MCF 10A (cell line): ENCODE measurements at places on chromosomes 3 and 15. TPM values are rescaled to one million over a fixed set of nuclear protein-coding genes. Genes with fewer than 3 reads are reported as not detected.

LSG1 gene
- total RNA-seq = 30.5 and 35.1 TPM in 2 replicates

SEMA7A gene
- 0.81 and 1.6 TPM in 2 replicates for total RNA-seq

REC114 gene
- not detected in 2 replicates for total RNA-seq

SLC25A26 gene
- total RNA-seq = 23.3 and 24.8 TPM in 2 replicates

FSD2 gene
- total RNA-seq = not detected in 2 replicates

RBPMS2 gene
- total RNA-seq = 0.16 and 0.17 TPM in 2 replicates

WNT7A gene
- total RNA-seq = 0.47 and 0.61 TPM in 2 replicates

SLC12A1 gene
- not detected in 2 replicates for total RNA-seq

ATP11B gene
- 66.2 and 69.9 TPM in 2 replicates for total RNA-seq

CCDC80 gene
- 10.4 and 19.4 TPM in 2 replicates for total RNA-seq

GRCh38 chr15:54776410-54776809 is 420.3 kb downstream of the RSL24D1 start:
- DNase-seq = no peak

GRCh38 chr15:65334586-65335231 is 30.2 kb downstream of the RNU5B-1 start:
- no peak for DNase-seq

- DNase-seq = peak; percentile 36
Measured at GRCh38 chr3:108088697-108089096, 2.1 kb downstream of the CD47 start.

- peak; percentile 48 for DNase-seq
Measured at GRCh38 chr15:43095708-43096347, 10.0 kb downstream of the UBR1 start.

- no peak for DNase-seq
Measured at GRCh38 chr3:31976302-31976701, 4.8 kb downstream of the OSBPL10 start.

DNA sequence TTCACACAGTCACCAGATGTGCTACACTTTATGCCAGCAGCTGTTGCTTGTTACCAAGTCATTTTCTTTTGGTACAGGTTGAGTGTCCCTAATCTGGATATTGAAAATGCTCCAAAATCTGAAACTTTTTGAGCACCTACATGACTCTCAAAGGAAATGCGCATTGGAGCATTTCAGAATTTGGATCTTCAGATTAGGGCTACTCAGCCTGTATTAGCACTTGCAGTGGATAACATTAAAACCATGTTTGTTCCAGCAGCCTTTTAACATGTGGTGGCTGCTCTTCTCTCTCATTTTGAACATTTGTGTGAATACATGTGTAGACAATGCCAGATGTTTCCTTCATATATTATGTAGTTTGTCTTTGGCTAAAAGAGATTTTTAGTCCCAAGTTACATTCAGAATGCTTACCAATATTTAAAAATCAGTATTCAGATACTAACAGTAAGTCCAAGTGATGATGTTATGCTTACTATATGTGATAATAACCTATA is 230.9 kb upstream of the UBE2E1 start:
- DNase-seq = no peak

DNA sequence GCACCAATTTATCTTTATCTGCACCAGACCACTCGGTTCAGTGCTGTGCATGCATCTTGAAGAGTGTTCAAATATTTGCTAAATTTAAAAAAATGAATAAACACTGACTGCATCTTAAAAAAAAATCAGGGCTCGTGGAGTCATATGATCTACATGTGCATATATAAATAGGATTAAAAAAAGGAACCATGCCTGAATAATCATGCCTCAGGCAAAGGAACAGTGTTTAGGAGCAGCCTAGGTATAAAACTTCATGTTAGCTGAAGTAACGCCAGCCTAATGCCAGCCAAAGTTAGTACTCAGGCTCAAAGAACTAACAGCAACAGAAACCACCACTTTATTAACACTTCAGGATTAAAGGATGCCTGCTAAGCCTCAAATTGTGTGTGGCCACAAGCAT is 9.5 kb downstream of the ABCC5 start:
- DNase-seq = no peak

GRCh38 chr15:29854413-29854812 is 32.1 kb upstream of the TJP1 start:
- DNase-seq = peak; percentile 52

DNA sequence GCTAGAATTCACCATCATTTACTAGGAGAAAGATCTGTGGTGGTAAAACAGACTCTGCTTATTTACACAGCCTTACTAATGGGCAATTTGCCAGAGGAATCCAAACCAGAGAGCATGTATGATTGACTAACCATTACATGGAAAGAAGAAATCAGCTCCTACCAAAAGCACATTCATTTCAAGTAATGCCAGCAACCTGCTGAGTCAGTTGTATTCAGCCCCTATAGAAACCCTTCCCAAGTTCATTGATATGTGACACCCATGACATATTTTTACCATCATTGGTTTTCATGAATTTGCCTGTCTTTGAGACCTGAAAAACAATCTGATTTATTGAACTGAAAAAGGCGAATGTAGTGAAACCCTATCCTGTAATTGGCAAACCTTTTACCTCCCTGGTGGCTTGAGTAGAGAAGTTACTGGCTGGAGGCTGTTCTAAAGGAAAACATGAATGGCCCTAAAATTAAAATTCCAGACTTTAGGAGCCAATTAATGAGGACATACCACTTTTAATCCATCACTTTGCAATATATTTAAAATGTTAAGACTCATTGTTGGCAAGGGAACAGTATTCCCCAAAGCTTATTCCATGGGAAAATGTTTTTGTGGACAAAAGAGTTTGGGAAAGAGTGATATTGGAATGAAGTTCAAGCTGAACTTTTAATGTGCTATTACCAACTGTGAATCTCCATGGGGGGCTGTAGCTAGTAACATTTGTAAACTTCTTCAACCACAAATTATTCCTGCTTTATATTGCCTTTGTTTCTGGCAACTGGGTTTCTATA is 542.9 kb downstream of the FHIT start:
- DNase-seq = peak; percentile 49

DNA sequence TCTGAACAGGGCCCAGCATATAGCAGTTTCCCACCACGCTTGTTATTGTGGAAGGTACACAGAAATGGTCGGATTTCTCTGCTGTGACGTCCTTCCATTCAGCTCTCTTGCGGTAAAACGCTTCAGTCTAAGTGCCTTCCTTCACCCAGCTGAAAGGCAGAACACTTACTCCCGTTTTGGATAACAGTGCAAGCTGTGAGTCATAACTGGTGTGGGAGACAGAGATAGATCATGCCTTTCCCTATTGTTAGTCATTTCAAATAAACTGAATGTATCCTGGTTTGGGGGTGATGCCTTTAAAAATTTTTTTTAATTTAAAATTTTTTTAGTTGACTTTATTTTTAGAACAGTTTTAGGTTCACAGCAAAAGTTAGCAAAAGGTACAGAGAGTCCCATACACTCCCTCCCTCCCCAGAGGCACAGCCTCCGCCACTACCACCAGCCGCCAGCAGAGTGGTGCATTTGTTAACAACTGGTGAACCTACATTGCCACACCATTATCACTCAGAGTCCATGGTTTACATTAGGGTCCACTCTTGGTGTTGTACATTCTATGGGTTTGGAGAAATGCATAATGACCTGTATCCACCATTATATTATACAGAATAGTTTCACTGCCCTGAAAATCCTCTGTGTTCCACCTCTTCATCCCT is 94.9 kb upstream of the NSMCE3 start:
- DNase-seq = peak; percentile 4

DNA sequence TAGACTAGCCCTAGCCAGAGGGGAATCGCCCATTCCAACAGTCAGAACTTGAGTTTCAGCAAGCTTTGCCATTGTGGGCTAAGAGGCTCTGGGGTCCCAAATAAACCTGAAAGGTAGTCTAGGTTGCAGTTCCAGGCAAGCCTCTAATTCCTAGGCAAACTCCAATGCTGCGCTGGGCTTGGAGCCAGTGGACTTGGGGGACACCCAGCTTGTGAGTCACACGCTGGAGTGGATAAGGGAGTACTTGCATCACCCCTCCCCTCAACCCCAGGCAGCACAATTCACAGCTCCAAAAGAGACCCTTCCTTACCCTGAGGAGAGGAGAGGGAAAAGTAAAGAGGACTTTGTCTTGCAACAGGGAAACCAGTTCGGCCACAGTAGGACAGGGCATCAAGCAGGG is 105.2 kb upstream of the DPPA4 start:
- peak; percentile 60 for DNase-seq

DNA sequence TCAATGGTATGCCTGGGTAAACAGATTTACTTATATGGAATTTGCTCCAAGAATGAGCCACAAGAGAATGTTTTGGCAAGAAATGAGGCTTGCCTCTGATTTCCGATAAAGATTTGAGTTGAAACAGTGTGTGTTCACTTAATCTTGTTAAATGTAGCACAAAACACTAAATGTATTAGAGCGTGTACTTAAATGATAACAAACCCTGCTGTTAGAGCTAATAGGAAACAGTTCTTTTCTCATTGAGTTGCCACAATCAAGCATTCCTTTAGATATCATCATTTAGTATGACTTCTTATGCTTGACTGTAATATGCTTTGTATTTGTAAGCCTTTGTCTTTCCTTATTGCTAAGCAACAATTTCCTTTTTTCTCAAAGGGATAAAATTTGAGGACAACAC is 353.6 kb upstream of the ZNF717 start:
- DNase-seq = no peak

- no peak for DNase-seq
Measured at GRCh38 chr3:50260942-50261441, 8.0 kb upstream of the SEMA3B start.

GRCh38 chr15:97977734-97978133 is 17.2 kb downstream of the ARRDC4 start:
- peak; percentile 15 for DNase-seq

- DNase-seq = no peak
Measured at GRCh38 chr3:109921509-109921908, 584.2 kb upstream of the DPPA4 start.

DNA sequence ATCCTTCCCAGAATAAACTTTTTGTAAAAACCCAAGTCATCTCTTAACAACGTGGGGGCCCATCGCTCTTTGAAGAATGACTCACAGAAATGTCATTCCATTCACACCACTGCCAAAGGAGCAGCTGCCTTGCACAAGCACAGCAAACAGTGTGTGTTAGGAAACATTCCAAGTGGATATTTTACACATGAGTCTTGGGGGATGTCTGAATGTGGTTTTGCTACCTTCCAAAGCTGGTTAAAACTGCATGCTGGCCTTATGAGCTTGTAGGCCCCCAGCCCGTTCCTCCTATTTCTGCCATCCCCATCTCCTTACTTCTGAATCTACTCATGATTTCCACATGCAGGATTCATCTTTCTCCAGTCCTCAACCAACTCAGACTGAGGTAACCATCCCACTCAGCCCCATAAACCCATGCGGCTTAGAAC is 130.8 kb downstream of the CPNE4 start:
- DNase-seq = peak; percentile 77

DNA sequence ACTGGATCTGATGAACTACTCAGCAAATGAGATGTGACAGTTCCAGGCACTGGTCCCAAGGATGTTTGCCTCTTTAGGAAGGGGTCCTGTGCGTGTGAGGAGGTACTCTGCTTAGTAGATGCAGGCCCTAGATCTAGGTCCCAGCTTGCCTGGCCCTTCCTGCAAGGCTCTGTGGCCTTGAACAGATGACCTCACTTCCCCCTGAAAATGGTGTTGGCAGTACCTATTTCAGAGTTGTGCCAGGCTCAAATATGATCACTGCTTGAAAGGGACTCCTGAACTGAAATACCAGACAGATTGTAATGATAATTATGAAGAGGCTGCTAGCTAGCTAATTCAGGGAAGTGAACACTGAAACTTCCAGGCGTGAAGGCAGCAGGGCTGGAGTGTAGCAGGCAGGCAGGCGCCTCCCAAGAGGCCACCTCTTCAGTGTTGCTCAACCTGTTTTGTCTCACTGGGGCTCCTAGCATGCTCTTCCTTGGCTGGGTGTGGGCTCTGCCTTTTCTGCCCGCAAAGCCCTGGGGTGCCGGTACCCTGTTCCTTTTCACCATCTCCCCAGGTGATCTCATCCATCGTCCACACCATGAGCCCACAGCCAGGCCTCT is 24.1 kb upstream of the CPNE9 start:
- DNase-seq = no peak

DNA sequence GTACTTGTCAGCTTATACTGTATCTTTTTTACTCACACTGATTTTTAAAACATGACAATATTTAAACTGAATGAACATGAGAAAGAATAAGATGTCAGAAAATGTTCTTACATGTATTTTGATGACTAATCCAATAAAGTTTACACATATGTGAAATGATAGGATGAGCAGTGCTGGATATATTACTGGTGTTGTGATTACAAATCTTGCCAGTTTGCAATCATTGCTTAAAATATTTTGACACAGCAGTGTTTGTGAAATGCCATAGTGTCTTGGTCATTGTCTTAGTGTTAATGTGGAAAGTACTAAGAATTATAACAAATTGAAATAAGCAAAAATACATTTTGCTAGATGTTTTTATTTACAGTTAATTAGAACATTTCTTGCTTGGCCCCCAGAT is 118.7 kb upstream of the MLF1 start:
- DNase-seq = peak; percentile 42

- DNase-seq = no peak
Measured at GRCh38 chr3:178056868-178057267, 479.4 kb upstream of the KCNMB2 start.

DNA sequence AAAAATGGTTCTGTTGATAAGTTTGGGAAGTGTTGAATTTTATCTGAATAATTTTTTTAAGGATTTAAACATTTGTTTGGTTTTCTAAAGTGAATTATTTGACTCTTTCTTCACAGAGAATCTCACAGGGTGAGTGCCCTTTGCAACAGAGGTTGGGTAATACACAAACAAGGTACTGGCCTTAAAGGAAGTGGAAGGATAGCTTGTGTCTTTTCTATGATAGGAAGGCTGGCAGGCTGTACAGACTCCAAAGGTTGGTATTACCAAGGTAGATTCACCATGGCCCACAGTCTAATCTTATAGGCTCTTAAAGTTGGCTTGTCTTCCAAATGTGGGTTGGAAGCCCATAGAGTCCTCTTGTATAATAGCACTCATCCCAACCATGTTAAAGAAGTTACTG is 311.5 kb downstream of the SV2B start:
- DNase-seq = no peak

DNA sequence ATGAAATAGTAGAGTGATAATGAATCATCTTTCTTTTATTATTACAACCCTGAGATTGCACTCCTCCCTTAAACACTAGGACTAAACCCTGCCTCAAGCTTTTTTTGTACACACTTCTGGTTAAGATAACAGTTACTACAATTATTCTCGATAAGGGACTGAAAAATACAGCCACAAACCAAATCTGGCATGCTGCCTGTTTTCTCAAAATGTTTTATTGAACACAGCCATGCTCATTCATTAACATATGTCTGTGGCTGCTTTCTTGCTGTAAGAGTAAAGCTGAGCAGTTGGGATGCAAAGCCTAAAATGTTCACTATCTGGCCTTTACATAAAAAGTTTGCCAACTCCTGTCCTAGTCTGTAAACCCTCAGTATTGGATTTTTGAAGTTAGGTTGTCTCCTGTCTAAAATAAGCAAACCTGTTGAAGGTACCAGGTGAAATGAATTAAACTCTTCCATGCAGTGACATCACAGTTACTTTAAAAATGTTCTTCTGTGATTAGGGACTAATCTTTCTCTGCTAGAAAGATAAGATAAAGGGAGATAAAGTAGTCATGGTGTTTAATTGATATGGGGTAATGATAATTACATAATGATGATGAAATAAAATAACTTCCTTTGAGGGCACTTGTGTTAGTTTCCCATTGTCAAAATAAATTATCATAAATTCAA is 218.2 kb downstream of the STXBP5L start:
- no peak for DNase-seq
